Astrocyte of the hippocampus (primary cell): ENCODE measurements at places on chromosomes 2 and 18.

GRCh38 chr18:12639990-12640880 lies 17.7 kb downstream of the SPIRE1 start:
- DNase-seq, result peak; percentile 62

GRCh38 chr2:176494949-176495353 lies 225.7 kb downstream of the MTX2 start:
- DNase-seq, result peak; percentile 11

DNA sequence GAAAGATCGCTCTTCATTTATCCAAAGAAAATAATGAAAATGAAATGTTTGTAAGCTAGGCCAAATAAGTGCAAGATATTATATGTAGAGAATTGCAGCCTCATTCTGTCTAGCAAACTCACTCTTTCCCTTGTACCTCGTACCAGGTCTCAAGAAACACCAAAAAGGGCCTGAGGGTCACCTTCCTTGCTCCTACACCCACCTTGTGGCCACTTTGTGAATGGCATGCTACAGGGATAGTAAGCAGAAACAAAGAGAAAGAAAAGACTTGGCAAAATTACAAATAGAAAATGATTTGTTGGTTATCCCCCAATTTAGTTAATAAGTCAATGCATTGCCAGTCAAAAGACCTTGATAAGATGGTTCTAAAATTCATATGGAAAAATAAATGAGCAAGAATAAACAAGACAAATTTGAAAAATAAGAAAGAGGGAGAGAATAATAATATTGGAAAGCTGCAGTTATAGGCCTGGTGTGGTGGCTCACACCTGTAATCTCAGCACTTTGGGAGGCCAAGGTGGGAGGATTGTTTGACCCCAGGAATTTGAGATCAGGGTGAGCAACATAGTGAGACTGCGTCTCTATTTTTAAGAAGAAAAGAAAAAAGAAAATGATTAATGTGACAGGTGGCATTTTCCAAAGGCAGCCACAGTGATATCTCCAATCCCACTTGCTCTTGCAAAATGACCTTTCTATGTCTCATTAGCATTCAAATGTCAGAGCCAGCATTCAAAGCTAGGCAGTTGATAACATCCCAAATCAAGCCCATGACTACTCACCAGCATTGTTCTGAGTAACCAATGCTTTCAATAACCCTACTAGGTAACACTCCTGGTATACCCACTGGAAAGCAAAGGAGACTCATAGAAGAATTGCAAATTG lies 38.8 kb upstream of the BMP10 start:
- peak; percentile 85 for DNase-seq

- no peak for DNase-seq
Observed at GRCh38 chr18:55764386-55764785, 176.4 kb upstream of the TCF4 start.
